Uterus (tissue), 4 donors: ENCODE measurements at places on chromosomes 13 and 19. TPM values are rescaled to one million over a fixed set of nuclear protein-coding genes. Genes with fewer than 3 reads are reported as not detected.

The C19orf67 gene
- not detected for total RNA-seq

The IFNL1 gene
- total RNA-seq, result not detected

The RNF17 gene
- not detected for total RNA-seq

The PRRG2 gene
- total RNA-seq, result 0.95 TPM

The PSG11 gene
- total RNA-seq, result not detected

The MIPEP gene
- 0.77 TPM for total RNA-seq

The RXFP2 gene
- total RNA-seq, result 4.1 TPM

The CYP4F2 gene
- total RNA-seq, result not detected

The GPR12 gene
- not detected for total RNA-seq

The PRTN3 gene
- not detected for total RNA-seq
